ENCODE measurements at places on chromosomes 3 and 15.

- H3K27ac ChIP-seq: no peak overlapping the region
- no peak for DNase-seq
- no peaks in the 10 kb centered on the region for H3K4me1 ChIP-seq
- no peaks in the 10 kb centered on the region for H3K36me3 ChIP-seq
Measured at GRCh38 chr15:69780374-69780773, 317.3 kb downstream of the TLE3 start.

DNA sequence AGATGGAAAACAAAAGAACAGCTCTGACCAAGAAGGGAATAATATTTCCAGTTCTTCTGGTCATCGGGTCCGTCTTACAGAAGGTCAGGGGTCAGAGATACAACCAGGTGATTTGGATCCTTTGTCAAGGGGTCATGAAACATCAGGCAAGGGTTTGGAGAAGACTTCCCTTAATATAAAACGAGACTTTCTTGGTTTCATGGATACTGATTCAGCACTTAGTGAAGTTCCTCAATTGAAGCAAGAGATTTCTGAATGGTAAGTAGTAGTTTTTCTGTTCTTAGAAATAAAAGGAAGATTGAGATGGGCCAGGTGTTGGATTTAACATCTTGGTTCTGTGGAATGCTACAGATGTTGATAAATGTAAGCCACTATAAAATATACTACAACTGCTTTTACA is 9.5 kb downstream of the MGA start:
- no peak overlapping the region for H3K4me3 ChIP-seq
- no peak overlapping the region for H3K27ac ChIP-seq

GRCh38 chr3:113005611-113006010 is 14.8 kb downstream of the GTPBP8 start:
- H3K27ac ChIP-seq: no peak overlapping the region
- no peak for DNase-seq
- H3K27me3 ChIP-seq: no peaks in the 10 kb centered on the region
- H3K4me1 ChIP-seq: no peaks in the 10 kb centered on the region
- no peak overlapping the region for H3K4me3 ChIP-seq

DNA sequence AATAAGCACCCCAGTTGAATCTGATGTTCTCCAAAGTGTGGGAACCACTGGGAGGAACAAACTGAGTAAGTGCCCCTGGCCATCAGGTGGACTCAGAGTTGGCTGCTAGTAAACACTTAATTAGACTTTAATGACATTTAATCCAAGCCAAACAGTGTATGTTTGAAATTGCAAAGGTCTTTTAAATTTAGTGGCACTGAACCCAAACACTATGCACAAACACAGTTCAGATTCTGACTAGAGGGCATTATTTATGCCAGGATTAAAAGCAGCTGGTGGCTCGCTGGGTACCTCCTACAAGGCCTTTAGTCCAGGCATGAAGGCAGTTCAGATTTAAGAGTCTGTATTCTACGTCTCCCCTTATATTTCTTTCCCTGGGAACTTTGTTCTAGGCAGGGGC is 264.8 kb downstream of the CLSTN2 start:
- H3K27ac ChIP-seq: no peak overlapping the region
- no peaks in the 10 kb centered on the region for H3K36me3 ChIP-seq
- no peak overlapping the region for H3K4me3 ChIP-seq
- no peak for DNase-seq
- H3K4me1 ChIP-seq: no peaks in the 10 kb centered on the region
- no peaks in the 10 kb centered on the region for H3K27me3 ChIP-seq

DNA sequence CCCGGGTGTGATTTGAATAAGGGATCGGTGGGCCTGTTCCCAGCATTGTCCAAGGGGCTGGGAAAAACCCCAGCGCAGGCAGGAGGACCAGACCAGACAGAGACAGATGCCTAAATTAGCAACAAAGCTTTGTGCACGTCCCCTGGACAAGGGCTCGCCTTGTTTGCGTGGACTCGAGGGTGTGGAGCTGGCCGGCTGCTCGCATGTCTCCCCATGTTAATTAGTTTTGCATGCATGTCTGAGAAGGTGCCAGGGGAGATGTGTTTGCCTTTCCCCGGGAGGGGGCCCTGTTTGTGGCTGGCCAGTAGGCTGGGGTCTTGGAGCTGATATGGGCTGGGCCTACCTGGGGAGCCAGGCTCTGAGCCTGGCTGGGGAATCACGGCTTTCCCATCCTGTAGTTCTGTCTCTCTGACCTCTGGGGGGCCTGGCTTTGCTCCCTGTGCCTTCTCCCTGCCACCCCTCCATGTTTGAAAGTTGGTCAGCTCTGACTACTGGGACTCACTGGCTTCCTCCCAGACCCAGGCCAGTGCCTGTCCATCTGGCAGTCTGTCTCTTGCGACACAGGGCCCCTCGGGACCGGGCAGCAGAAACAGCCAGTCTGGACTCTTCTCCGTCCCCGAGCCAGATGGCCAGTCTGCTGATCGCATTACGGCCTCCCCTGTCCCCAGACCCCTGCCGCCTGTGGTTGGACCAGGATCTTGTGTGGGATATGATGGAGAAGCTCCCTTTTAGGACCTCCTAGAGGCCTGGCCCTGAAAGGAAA is 55.4 kb upstream of the POLG start:
- no peaks in the 10 kb centered on the region for H3K4me1 ChIP-seq
- no peak for DNase-seq
- H3K27ac ChIP-seq: no peak overlapping the region
- H3K36me3 ChIP-seq: no peaks in the 10 kb centered on the region
- H3K4me3 ChIP-seq: no peak overlapping the region

DNA sequence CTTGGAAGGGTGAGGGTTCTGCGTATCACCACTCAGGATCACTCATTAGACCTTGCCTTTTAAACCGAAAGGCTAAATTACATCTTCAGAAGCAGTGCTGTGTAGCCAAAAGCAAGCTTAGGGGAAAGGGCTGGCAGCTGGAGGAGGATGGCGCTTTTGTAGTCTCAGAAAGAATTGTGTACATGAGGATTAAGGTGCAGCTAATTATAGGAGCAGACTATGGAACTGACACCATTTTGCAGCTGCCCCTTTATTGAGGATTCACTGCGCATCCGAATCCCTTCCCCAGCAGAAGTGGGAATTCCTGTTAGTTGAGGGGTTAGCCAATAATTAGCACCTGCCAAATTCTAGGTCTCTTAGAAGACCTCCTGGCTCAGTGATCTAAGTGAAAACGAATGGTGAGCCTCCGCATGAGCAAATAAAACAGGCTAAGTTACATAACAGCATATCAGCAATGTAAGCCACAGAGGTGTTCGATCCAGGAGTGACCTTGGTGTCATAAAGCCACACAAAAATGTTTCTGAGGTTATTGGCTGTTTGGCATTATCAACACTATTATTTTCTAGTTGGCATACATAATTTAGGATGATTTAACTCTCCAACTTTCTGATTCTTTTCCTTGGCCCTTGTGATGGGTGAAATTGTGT is 42.6 kb upstream of the SEMA6D start:
- H3K27me3 ChIP-seq: no peaks in the 10 kb centered on the region
- DNase-seq: no peak
- H3K27ac ChIP-seq: no peak overlapping the region
- H3K4me1 ChIP-seq: no peaks in the 10 kb centered on the region
- H3K36me3 ChIP-seq: no peaks in the 10 kb centered on the region
- no peak overlapping the region for H3K4me3 ChIP-seq

GRCh38 chr3:78880603-78881461 is 887.0 kb downstream of the ROBO1 start:
- no peaks in the 10 kb centered on the region for H3K4me1 ChIP-seq
- no peaks in the 10 kb centered on the region for H3K27me3 ChIP-seq
- no peaks in the 10 kb centered on the region for H3K36me3 ChIP-seq
- no peak for DNase-seq
- H3K4me3 ChIP-seq: no peak overlapping the region

GRCh38 chr3:12758025-12758781 is 856 bp downstream of the TMEM40 start:
- no peak overlapping the region for H3K27ac ChIP-seq
- no peak overlapping the region for H3K4me3 ChIP-seq
- no peaks in the 10 kb centered on the region for H3K27me3 ChIP-seq
- DNase-seq: no peak
- H3K4me1 ChIP-seq: no peaks in the 10 kb centered on the region
- no peaks in the 10 kb centered on the region for H3K36me3 ChIP-seq

DNA sequence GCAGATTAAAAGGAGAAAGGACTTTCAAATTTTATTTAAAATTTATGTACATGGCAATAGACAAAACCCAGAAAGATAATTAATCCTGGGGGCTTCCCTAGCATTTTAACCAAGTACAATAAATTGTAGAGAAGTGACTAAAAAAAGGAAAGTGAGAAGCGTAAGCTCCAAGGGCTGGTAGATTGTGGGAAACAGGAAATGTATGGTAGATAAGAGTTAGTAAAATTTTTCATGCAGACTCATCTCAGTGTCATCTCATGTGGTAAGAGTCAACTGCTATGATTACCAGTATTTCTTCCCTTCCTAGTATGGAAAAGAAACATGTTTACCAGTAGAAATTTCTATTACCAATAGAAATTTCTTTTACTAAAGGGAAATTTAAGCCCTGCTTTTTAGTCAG is 464.3 kb upstream of the AGTR1 start:
- peaks cover 28% of the 10 kb centered on the region for H3K4me1 ChIP-seq
- H3K27ac ChIP-seq: no peak overlapping the region
- H3K27me3 ChIP-seq: no peaks in the 10 kb centered on the region

DNA sequence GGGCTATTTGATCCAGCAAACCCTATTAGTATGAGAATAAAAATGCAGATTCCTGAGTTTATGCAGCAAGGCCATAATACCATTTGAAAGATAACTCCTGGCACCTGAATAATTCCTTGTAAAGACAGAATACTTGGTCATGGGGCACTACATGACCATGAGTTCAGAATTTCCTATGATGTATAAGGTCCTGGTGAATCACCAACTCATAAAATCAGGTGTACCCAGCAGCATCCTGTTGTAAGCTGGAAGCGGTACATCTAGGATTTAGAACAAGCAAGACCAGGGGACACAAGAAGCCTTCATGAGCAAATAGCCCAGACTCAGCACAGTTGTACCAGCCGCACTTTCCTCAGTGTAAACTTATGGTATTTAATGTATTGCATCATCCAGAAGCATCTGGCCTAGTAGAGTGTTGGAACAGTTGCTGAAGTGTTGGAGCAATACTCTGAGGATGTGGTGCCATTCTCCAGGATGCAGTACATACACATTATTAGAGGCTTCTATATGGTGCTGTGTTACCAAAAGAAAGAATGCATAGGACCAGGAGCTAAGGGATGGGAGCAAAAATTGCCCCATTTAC is 233.4 kb downstream of the SQOR start:
- no peak for DNase-seq
- H3K27me3 ChIP-seq: peaks cover 3% of the 10 kb centered on the region
- no peak overlapping the region for H3K4me3 ChIP-seq

GRCh38 chr15:60913900-60914299 is 315.2 kb downstream of the RORA start:
- DNase-seq: no peak
- no peak overlapping the region for H3K4me3 ChIP-seq
- no peak overlapping the region for H3K27ac ChIP-seq
- no peaks in the 10 kb centered on the region for H3K36me3 ChIP-seq
- peaks cover 6% of the 10 kb centered on the region for H3K27me3 ChIP-seq

- H3K27ac ChIP-seq: no peak overlapping the region
- no peak overlapping the region for H3K4me3 ChIP-seq
- no peaks in the 10 kb centered on the region for H3K36me3 ChIP-seq
- no peaks in the 10 kb centered on the region for H3K4me1 ChIP-seq
Measured at GRCh38 chr15:70586241-70586640, 177.1 kb downstream of the UACA start.

GRCh38 chr3:182704926-182705325 is 88.4 kb upstream of the ATP11B start:
- peaks cover 16% of the 10 kb centered on the region for H3K27me3 ChIP-seq
- no peaks in the 10 kb centered on the region for H3K36me3 ChIP-seq
- no peak overlapping the region for H3K4me3 ChIP-seq
- H3K27ac ChIP-seq: no peak overlapping the region
- no peak for DNase-seq

- DNase-seq: no peak
- no peaks in the 10 kb centered on the region for H3K27me3 ChIP-seq
- no peak overlapping the region for H3K27ac ChIP-seq
- no peaks in the 10 kb centered on the region for H3K36me3 ChIP-seq
Measured at GRCh38 chr3:42994595-42994994, 15.5 kb downstream of the GASK1A start.

- no peak overlapping the region for H3K4me3 ChIP-seq
- no peaks in the 10 kb centered on the region for H3K4me1 ChIP-seq
- no peaks in the 10 kb centered on the region for H3K36me3 ChIP-seq
- H3K27me3 ChIP-seq: no peaks in the 10 kb centered on the region
- H3K27ac ChIP-seq: no peak overlapping the region
- DNase-seq: no peak
Measured at GRCh38 chr3:77038468-77038929, 1.4 kb upstream of the ROBO2 start.

- H3K36me3 ChIP-seq: no peaks in the 10 kb centered on the region
- DNase-seq: no peak
- H3K27me3 ChIP-seq: no peaks in the 10 kb centered on the region
- H3K27ac ChIP-seq: no peak overlapping the region
- no peaks in the 10 kb centered on the region for H3K4me1 ChIP-seq
Measured at GRCh38 chr3:10748040-10748439, 68.0 kb upstream of the SLC6A11 start.

GRCh38 chr3:104460477-104461406 is 906.0 kb upstream of the ALCAM start:
- H3K36me3 ChIP-seq: no peaks in the 10 kb centered on the region
- no peaks in the 10 kb centered on the region for H3K27me3 ChIP-seq
- no peak overlapping the region for H3K27ac ChIP-seq
- H3K4me3 ChIP-seq: no peak overlapping the region
- no peak for DNase-seq
- no peaks in the 10 kb centered on the region for H3K4me1 ChIP-seq

GRCh38 chr3:46693892-46694226 is 380 bp upstream of the ALS2CL start:
- H3K27ac ChIP-seq: peak overlapping the region; percentile 84
- H3K4me1 ChIP-seq: peaks cover 27% of the 10 kb centered on the region
- H3K36me3 ChIP-seq: no peaks in the 10 kb centered on the region
- H3K4me3 ChIP-seq: no peak overlapping the region
- DNase-seq: no peak

GRCh38 chr3:64157150-64158035 is 67.9 kb downstream of the PRICKLE2 start:
- no peak overlapping the region for H3K27ac ChIP-seq
- DNase-seq: no peak
- no peak overlapping the region for H3K4me3 ChIP-seq

GRCh38 chr15:46170326-46170725 is 535.5 kb downstream of the SQOR start:
- no peak overlapping the region for H3K27ac ChIP-seq
- H3K36me3 ChIP-seq: no peaks in the 10 kb centered on the region
- no peak for DNase-seq
- no peak overlapping the region for H3K4me3 ChIP-seq
- H3K4me1 ChIP-seq: no peaks in the 10 kb centered on the region

DNA sequence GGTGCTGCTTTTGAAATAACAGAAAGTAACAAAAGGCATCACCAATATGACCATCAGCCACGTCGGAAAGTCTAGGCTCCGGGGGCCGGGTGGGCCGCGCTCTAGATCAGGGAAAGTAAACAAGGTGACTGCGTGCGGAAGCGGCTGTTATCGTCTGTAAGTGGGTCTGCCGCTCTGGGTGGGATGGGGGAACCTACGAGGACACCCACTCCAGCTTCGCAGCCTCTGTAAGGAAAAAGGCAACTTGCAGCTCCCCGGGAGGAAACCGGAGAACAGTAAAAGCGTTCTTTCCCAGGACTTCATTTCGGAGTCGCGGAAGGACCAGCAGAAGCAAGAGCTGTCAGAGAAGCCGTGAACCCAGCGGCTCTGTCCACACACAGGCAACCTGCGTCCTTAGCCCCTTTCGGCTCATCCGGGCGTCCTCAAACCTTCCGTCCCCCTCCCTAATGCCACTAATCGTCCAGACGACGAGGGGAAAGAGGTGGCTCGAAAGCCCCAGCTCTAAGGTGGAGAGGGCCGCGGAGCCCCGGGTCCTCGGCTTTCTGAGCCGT is 461 bp downstream of the XRN1 start:
- H3K36me3 ChIP-seq: peaks cover 36% of the 10 kb centered on the region
- no peaks in the 10 kb centered on the region for H3K27me3 ChIP-seq
- H3K4me3 ChIP-seq: peak overlapping the region; percentile 97
- DNase-seq: peak; percentile 54
